ENCODE measurements at places on chromosomes 2 and 18.

DNA sequence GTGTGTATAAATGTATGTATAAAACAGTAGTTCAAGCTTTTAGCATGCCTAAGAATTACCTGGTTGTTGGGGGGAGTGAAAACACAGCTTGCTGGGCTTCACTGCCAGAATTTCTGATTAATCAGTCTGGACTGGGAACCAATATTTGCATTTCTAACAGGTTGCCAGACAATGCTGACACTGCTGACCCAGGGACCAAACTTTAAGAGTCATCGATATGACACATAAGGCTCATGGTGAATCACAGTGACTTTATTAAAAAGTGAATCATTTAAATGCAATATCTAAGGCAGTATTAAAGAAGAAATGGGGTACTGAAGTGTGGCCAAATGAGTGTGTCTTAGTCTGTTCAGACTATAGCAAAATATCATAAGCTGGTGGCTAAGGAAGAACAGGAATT lies 195.9 kb upstream of the DTNA start:
- no peak for DNase-seq

GRCh38 chr2:36650031-36650829 lies 46.3 kb upstream of the VIT start:
- DNase-seq, result no peak

GRCh38 chr2:290090-290722 lies 2.3 kb upstream of the ALKAL2 start:
- no peak for DNase-seq

- no peak for DNase-seq
Measured at GRCh38 chr2:118841450-118841827, 6.0 kb downstream of the EN1 start.
